ENCODE measurements at places on chromosomes 6 and 20.

DNA sequence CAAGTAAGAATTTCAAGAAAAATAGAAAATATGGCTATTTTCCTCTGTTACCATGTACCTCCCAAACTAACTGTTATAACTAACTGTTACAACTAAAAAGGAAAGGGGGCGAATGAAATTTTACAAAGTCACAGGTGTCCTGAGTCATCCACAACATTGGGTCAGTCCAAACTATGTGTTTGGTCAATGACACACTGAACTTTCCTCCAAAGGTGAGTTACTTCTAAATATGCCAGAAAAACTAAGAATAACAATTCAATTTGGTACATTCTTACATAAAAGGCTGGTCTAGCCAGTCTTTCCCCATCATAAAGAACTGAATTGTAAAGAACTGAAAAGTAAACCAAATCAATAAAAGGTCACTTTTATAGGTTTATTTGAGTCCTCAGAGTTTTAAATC, 44.3 kb downstream of the ILRUN start:
- no peak for DNase-seq

DNA sequence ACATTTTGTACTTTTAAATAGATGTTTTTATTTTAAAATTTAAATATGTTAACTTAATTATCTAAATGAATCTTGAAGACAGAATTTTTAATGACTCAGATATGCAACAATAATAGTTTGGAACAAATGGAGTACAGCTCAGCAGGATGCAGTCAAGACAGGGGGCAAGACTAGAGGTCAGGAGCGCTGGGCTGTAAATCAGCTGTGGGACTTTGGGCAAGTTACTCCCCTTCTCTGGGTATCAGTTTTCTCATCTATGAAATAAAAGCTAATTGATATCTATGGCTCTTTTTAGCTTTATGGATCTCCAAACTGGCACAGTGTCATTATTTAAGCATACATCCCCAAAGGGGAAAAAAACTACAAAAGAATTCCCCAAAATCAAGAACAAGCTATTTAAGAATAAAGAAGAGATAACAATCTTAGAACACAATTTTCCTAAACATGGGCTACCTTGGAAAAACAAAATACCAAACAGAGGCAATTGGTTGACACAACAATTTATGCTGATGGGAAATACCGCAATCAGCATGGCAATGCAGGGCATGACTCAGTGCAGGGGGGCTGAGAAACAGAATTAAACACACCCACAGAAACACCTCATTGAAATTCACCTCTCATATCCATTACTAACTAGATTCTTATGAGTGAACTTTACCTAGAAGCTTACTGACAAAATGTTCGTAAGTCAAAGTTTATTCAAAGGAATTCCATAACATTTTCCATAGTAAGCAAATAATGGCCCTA, 188.2 kb downstream of the SIM1 start:
- no peak for DNase-seq

- no peak for DNase-seq
Measured at GRCh38 chr20:15333170-15333569, 995.8 kb upstream of the FLRT3 start.

DNA sequence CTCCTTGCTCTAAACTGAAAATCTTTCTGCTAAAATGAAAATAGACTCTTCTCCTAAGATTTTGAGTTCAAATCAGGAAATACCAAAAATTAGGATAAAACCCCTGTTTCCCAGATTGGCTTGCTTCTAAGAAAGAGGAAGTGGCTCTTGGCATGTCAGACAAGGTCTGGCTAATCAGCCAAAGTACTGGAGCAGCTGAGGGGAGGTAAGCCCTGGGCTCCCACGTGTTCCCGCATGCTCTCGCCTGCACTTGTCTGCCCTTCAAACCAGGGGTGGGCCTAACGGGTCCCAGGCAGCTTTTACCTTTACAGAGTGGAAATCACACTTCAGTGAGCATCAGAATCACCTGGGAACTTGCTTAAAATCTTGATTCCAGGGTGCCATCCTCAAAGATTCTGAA, 43.2 kb upstream of the GABRR1 start:
- peak; percentile 14 for DNase-seq

DNA sequence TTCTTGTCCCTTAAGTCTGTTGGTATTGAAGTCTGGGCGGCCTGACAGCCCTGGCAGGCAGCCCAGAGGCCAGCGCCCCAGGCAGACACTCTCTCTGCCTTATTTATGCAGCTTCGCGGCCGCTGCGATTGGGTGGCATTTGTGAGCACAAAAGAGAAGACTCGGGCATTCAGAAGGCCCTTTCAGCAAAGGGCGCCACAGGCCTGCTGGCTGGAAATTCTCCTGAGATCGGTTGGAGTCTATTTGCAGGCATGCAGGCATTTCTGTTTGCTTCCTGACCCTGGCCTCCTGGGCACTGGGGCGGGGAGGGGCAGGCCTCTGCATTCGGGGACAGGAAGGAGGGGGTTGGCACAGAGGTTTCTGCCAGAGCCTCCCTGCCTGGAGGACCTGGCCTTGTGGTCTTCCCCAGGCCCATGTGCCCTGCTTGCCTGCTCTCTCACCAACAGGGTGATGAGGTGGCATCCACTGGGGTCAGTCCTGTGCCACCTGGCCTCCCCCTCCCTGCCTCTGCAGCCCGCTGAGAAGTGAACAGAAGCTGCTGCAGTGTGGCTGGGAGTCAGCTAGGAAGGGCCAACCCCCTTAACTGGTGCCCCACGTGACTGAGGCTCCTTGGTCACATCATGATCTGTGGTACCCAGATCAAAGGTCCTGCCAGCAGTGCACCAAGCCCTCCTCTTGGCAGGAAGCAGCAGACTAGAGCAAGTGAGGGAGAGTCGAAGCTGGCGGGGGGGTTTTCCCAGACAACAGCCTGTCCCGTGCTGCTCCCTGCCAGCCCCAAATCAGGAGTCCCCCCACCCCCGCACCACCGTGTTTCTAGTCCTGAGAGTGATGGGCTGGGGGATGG, 16.6 kb upstream of the CCDC167 start:
- DNase-seq: no peak

DNA sequence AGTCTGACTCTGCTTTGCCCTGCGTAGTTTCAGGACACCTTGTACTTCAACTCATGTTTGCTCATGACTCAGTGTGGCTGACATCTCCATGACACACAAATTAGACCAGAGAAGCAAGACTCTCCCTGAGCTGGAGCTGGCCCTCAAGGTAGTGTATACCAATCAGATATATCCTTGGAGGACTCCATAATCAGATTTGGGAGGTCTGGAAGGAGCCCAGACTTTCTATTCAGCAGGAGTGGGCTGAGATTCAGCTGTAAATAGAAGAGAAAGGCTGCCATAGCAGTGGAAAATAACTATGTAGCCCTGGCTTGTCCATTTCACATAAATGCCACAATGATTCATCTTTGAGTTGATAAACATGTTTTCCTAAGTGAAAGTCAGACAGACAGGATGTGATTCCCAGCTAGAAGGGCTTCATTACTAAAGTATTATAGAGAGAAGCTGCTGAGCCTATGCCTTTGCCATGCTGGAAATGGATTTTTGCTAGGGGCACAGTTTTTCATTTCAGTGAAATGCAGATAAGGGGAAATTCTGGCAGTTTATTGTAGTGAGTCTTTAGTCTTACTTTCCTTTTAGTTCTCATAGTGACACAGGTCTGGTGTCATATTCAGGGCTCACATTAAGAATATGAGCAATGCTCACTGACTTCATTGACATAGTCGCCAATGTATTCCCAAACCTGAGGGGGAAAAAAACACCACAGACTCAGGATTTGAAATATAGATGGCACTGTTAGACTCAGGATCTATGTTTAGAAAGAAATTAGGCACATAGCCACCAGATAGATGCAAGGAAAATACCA, 95.3 kb downstream of the CLVS2 start:
- DNase-seq: no peak

DNA sequence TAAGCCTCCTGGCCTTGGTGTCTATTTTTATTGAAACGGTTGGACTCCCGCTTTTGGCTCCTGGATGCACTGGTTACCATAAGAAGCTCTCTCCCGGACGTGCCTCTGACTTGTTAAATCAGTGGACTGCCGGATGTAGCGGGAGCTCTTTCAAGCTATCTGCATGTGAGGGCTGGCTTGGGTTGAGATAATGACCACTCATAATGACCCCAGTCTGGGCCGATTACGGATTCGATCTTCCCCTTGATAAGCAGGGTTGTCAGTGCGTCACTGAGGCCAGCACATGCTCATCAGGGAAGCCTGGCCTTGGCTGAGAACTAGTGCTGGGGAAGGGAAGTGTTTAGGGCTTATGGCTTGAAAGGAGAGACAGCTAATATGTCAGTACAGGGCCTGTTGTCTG, 528.1 kb downstream of the CDH26 start:
- DNase-seq: no peak

- no peak for DNase-seq
Measured at GRCh38 chr6:149317644-149318571, at the start of gene TAB2. Gene TAB2, plus strand, starts transcription at chr6:149317712. Its CDS starts 52,286 bp downstream, at chr6:149369998.

GRCh38 chr6:154960854-154961530, 34.1 kb upstream of the TIAM2 start:
- DNase-seq: no peak

GRCh38 chr6:2799936-2800527, 34.8 kb downstream of the WRNIP1 start:
- peak; percentile 85 for DNase-seq

- DNase-seq: no peak
Measured at GRCh38 chr6:11865680-11866300, 87.2 kb upstream of the ADTRP start.

- no peak for DNase-seq
Measured at GRCh38 chr6:130671577-130671976, 155.6 kb upstream of the SMLR1 start.

- DNase-seq: no peak
Measured at GRCh38 chr20:8803065-8803464, 265.8 kb upstream of the PLCB4 start.

DNA sequence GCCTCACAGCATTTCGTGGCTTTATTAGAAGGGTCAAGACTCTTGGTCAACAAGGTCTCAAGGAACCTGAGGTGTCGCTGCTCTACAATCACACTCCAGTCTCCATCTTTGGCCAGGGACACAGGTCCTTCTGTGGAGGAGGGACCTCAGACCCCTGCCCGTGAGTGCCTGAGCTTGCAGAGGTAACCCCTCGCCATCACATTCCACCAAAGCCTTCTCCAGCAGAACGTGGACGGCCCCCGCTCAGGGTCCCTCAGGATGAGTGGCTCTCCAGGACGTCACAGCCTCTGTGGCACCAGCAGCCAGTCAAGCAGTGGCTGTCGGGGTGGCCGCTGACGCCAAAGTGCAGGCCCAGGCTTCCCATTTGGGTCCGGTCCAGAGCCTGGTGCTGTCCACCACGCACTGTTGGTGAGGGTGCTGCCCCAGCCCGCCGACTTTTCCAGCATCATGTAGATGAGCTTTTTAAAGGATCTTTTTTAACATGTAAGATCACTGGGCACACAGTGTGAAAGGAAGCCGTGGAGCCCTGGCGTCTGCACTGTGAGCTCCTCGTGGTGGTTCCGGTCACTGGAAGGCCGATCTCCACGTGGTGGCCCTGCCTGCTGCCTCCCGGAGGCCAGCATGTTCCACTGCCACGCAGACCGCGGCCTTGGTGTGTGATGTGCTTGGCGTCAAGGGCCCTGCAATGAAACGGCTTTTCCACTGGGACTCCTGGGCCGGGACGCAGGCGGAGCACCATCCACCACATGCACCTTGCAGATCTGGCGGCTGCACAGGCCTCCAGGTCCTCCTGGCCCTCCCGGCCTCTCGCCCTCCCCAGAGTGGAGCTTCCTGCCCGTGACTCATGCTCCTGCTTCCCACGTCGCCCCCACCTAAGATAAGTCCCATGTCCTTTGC, 8.3 kb upstream of the KIF25 start:
- DNase-seq: peak; percentile 89

DNA sequence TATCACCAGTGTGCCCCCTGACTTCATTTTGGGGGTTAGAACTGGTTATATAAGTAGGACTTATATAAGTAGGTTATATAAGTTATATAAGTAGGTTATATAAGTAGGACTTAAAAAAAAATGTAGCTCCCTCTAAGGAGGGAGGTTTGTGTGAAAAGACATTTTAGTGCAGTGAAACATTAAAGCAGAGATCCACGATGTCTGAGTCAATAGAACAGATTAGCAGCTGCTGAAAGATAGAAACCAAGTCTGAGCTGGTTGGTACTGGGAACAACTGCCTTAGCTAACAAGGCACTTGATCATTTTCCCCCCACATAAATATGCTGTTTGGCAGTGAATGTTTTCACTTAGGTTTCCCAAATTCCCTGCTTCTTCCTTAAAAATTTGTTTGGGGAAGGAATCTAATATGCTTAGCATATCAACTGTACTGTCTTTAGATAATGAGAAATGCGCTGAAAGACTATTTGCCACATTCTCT, 2.1 kb upstream of the RPS12 start:
- no peak for DNase-seq

GRCh38 chr20:46144432-46145025, 26.4 kb downstream of the CD40 start:
- no peak for DNase-seq

DNA sequence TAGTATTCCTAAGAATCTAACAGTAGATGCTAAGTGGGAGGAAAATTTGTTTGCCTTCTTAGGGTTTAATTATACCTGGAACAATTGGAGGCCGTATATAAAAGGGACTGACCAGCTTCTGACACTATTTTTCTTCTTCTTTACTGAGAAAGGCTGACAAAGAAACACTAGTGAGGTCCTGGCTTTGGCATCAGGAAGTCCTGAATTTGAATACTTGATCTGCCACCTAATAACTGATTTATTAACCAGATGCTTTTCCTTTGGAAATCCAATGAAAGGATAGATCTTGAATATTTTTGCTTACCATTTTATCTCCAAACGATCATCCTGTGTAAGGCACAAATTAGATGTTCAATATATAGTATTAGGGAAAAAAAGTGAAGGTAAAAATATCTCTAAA, 382.5 kb downstream of the CENPW start:
- DNase-seq: no peak

DNA sequence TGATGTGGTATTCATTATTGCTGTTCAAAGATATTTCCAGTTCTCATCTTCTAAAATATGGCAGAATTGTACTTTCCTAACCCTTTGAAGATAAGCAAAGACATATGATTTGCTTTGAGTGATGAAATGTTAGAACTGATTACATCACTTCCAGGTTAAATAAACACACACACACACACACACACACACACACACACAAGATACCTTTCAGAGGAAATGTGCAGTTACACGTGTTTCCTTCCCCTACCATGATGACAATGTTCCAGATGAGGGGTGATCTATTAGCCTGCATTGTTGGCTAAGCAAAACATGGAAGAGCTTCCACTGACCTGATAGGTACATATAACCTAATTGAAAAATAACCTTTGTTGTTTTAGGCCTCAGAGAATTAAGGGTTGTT, 11.7 kb upstream of the FRK start:
- DNase-seq: no peak

DNA sequence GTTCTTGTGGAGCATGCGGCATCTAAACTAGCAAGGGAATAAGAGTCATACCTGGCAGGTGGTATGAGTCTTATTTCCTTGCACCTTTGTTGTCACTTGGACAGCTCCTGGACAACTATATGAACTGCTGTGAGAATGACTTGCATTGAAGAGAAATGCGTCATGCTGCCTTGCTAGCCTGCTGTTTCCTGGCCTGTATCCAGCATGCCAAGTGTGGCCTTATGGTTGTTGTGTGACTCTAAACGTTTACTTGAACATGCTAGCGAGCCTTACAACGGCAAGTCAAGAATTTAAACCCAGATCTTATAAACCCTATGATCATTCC, 90.4 kb downstream of the CEP162 start:
- no peak for DNase-seq

Measured in esophagus muscularis mucosa (tissue), 4 donors.